ENCODE measurements at places on chromosomes 16 and 17.

- DNase-seq = no peak
Observed at GRCh38 chr16:8109510-8110369, 480.6 kb downstream of the TMEM114 start.

DNA sequence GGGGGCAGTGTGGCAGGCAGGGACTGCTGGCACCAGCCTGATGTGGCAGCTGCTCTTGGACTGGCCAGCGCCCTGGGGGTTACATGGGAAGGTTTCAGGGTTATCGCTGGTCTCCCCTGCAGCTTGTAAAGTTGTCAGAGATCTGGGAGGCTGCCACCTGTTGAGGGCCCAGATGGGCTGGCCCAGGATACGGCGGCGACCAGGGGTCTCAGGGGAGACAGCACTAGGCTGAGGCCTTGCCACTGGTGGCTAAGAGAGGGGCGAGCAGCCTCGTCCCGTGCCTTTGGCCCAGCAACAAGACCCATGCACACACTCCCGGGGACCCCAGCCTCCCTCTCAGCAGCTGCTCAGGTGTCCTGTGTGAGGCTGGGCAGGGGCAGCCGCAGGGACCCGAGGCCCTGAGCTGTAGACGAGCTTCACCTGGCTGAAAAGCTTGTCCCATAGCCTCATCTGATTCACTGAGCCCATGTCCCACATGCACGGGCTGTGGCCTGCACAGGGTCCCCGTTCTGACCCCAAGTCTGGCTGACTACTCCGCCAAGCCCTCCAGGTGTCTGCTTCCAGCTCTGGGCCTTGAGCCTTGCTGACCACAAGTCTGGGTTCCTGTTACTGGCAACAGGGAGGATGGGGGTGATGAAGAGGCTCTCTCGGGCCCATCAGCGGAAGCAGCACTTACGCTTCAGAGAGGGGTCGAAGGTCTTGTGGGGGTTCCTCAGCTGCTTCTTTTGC, 6.2 kb downstream of the DUS1L start:
- DNase-seq = no peak

DNA sequence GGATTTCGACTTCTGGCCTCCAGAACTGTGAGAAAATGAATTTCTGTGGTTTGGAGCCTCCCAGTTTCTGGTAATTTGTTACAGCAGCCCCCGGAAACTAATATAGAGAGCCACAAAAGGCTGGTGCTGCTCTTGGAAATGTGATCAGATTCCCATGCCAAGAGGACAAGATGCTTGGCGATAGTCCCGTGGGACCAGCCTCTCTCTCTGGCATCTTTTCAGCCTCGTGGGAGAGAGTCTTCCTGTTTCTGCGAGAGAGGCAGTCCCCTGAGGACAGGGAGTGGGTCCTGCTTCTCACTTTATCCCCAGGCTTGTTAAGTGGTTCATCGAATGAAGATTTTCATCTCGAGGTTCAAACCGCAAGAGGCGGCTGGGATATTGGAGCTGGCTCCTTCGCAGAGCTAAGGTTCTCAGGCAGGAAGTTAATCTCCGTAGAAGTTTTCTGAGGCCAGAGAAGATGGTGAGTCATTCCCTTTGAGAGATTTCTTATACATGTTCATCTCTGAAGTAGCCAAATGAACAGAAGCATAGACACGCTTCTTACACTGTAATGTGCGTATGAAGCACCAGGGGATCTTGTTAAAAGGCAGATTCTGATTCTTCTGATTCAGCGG, 211.6 kb upstream of the SDK2 start:
- DNase-seq = no peak

- DNase-seq = no peak
Observed at GRCh38 chr17:12571606-12572005, 94.1 kb upstream of the MYOCD start.

DNA sequence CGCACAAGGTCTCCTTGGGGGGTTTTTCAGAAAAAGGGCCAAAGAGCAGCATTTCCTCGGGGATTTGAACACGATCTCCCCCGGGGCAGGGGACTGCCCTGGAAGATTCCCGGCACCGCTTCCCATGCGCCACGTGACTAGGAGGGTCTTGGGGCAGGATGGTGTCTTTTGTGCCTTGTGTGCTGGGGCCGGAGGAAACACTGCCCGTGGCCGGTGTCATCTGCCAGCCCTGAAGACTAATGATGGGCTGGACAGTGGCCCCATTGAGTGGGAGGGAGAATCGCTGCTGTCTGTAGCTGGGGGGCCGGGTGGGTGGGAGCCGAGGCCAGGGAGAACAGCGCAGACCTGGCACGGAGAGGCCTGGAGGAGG, 315.1 kb downstream of the SEC14L1 start:
- no peak for DNase-seq

GRCh38 chr17:70776441-70776840, 607.1 kb downstream of the KCNJ2 start:
- DNase-seq = no peak

DNA sequence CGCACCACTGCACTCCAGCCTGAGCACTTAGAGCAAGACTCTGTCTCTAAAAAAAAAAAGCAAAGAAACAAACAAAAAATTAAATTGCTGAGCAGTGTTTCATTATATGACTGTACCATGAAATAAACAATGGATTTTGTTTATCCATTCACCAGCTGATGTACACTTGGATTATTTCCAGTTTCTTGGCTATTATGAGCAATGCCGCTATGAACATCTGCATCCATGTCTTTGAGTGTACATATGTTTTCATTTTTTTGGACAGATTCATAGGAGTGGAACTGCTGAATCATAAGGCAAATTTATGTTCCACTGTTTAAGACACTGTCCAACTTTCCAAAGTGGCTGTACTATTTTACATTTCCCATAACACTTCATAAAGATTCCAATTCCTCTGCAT, 8.0 kb downstream of the RNF157 start:
- DNase-seq = no peak

DNA sequence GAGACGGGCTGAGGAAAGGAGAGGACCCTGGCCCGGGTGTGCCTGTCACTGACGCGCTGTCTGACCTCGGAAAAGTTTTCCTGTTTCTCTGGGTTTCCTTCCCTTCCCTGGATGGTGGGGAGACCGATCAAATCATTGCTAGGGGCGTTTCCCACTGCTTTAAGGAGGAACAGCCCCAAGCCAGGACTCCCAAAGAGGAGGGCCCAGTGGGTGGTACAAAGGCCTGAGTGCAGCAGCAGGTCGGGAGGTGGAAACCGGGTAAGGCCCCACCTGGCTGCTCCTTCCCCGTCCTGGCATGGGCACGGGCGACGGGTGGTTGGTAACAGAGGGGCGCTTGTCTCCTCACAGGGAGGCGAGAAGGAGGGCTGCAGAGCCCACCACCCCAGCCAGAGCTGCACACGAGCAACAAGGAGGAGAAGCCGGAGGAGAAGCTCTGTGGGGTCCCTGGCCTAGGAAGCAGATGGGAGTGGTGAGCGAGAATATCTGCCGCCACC, 2.2 kb downstream of the SRL start:
- DNase-seq = no peak

GRCh38 chr16:81634380-81635062, 144.6 kb upstream of the PLCG2 start:
- DNase-seq = no peak
